ENCODE measurements at places on chromosomes 6 and 20.

DNA sequence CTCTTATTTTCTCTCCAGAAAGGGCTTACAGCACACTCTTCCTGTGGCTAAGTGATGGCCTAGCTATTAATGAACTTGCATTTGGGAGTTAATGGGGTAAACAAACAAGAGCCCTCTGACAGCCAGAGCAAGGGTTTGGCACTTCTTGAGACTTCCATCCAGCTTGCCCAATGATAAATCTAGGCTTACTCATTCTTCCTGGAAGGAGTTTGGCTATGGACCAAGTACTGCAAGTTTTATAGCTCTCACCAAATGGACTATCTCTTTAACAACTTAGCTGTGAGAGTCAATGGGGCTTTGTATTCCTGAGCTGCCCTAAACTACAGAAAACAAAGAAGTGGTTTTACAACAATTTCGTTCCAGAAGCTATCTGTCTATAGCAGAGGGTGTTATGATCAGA lies 16.7 kb upstream of the PI3 start:
- no peak for DNase-seq

GRCh38 chr6:6610031-6610591 lies 21.6 kb downstream of the LY86 start:
- peak; percentile 26 for DNase-seq

DNA sequence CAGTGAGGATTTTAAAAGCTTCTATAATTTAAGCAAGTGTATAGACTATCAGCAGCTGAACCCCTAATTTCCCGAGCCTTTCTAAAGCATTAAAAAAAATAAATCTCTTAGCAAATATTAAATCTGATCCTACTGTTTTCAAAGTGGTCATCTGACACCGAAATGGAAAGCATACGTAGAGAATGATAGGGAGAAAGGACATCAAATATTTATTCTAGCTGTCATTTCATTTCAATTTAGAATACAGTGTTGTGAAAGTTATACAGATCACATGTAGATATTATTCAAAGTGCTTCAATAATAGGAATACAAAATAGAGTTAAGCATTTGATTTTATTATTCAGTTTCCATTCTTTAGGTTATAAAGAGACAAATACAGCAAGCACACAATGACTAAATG lies 61.9 kb upstream of the PKIB start:
- DNase-seq: no peak

DNA sequence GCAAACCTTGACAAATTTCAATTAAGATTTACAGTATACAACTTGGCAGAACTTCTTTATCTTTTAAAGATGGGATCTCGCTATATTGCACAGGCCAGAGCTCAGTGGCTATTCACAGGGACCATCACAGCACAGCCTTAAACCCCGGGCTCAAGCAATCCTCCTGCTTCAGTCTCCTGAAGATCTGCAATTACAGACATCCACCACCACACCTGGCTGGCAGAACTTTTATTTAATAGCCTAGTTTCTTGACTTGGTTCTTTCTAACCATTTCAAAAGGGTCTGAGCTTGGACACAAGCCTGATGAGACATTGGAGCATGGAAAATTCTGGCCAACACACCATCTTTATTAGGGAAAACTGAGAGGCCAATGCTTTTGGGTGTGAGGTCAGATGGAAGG lies 151.6 kb upstream of the KCNG1 start:
- DNase-seq: no peak

GRCh38 chr6:37496951-37497885 lies 2.5 kb downstream of the CCDC167 start:
- no peak for DNase-seq

DNA sequence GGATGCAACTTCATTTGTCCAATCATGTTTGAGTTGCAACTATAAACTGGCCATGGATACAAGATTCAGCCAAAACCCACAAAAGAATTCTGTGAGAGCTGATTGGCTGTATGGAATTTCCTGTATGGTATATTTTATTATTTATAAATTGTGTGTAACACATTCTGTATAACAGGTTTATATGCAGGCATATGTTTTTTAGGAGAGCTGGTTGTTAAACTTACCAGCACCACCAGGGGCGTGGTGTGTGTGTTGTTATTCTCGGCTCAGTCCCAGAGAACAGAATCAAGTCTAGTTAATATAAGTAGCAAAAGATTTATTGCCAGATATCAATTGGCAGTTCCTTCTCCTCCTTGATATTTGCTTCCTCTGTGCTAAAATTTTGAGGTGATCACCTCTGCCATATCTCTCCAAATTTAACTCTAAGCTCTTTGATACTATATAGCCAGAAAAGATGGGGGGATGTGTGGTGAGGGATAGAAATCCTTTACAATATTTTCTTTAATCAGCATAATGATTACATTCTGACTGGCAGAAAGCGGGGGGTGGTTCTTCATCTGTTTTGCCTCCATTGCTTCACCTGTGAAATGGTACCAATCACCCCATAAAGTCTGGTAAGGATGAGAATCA lies 22.9 kb downstream of the CNBD2 start:
- DNase-seq: peak; percentile 21

- DNase-seq: no peak
Measured at GRCh38 chr6:86706449-86706848, 230.9 kb upstream of the HTR1E start.

GRCh38 chr6:50966986-50967385 lies 148.3 kb downstream of the TFAP2B start:
- DNase-seq: no peak

GRCh38 chr20:48696671-48697070 lies 131.1 kb downstream of the PREX1 start:
- DNase-seq: no peak

DNA sequence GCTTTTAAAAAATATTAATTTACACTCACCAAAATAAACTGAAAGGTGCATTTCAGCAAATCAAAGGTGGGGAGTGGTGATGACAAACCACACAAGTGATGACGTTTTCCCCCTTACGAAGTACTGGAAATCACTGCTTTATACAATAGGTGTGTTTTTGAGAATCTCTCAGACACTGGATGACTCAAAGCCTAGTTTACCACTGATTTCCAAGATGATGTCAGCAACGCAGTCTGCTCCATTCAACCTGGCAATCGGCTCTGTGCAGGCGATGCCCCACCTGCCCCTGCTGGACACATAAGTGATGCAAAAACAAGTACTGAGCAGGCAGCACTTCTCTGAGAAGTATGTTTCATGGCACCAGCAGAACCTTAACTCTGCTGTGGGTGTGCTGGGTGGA lies 114.4 kb downstream of the SOD2 start:
- DNase-seq: no peak

- peak; percentile 76 for DNase-seq
Measured at GRCh38 chr20:17885544-17885943, 83.0 kb downstream of the SNX5 start.

DNA sequence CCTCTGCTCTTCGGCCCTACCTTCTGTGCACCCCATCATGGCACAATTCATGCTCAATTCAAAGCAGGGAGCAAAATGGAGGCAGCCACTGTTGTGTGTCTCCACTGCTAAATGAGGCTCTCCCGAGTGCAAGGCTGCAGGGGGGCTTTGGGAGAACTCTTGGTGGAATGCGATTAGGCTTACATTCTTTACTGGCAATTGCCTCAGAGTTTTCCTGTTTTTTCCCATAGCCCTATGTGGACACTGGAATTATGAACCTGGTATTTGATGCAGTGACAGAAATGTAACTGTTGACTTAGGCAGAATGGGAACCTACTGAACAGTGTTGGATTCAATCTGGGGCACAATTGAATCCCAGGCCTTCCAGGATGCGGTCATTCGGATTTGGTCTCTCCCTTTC lies 187.9 kb upstream of the GMDS start:
- DNase-seq: no peak

- no peak for DNase-seq
Measured at GRCh38 chr20:33910056-33910455, 83.7 kb upstream of the RALY start.

- DNase-seq: no peak
Measured at GRCh38 chr6:149007846-149008245, 261.0 kb downstream of the UST start.

DNA sequence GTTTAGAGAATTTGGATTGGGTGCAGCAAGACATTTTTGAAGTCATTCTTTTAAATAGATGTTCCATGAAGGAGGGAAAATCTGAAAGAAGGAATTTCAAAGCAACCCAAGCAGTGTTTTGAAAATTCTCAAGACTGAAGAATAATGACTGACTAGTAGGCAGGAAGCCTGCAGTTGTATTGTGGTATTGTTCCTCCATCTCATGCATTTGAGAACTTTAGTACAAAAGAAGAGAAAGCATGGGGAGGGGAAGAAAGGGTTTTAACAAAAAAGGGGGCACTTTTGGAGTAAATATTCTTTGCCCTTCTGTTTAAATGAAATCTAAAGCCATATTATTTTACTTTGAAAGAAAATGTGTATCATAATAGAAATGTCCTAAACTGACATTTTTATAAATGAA lies 6.6 kb downstream of the NCOA3 start:
- DNase-seq: no peak

DNA sequence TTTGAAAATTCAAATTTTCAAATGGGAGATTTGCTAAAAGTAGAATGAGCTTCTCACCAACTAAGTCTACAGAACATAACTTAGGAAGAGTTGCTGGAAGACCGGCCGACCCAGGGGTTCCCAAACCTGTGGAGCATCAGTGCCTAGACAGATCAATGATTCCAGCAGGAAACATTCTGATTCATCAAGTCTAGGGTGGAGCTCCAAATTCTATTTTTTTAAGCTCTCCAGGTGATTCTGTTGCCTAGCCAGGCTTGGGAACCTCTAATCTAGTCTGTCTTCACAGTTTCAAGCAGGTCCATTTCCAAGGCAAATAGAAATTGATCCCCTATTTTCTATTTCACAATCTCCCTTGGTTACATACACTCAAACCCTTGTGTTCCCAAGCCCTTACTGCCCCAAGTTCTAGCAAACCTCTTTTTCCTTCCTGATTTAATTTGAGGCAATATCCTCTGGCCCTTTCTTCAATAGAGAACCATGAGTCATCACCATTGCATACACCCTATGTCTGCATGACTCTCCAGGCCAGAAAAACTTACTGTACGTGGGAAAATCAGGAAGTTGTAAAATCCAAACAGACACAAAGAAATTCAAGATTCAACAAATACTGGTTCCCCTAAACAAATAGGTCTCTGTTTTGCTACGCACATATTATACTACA lies 8.9 kb downstream of the ATXN1 start:
- peak; percentile 93 for DNase-seq

GRCh38 chr20:53826090-53826489 lies 232.5 kb upstream of the ZNF217 start:
- no peak for DNase-seq

- DNase-seq: no peak
Measured at GRCh38 chr6:149615805-149616204, 32.7 kb downstream of the KATNA1 start.

GRCh38 chr20:59731376-59731775 lies 127.0 kb downstream of the PHACTR3 start:
- DNase-seq: no peak

GRCh38 chr6:22362361-22362760 lies 65.5 kb upstream of the PRL start:
- no peak for DNase-seq

DNA sequence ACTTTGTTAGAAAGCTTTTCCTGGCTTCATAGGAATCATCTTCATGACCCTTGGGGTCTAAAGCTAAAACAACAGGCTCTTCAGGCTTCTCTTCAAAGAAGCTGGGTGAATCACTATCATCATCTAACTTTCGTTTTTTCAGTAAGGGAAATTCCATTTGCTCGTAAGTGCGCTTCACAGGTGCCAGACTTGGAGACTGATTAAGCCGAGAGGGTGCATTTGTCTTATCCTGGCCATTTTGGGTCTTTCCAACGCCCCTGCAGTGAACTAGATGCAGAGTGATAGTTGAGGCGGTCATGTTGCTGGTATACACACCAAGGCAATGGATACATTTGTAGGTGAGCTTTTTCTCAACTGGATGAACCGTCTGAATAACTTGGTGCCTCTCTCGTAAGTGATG lies 38.8 kb downstream of the ADNP start:
- no peak for DNase-seq

DNA sequence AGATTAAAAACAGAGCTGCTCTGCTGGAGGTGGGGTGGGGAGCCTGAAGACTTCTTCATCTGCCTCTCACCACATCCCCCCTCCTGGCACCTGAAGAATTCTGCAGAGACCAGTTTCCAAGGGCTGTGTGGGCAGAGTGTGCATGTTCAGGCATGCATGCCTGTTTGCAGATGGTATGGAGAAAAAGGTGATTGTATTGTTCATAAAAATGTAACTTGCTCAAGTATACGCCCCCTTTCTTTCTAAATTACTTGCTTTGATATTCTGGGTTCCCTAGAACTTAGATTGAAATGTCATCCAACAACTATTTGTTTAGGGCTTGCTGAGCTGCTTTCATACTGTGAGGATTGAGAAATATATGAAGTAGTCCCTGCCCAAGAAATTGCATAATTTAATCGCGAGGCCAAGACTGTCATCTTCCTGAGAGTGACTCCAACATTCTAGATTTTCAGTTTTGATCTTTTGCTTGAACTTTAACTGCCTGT lies 83.6 kb downstream of the LCA5 start:
- peak; percentile 27 for DNase-seq

- DNase-seq: no peak
Measured at GRCh38 chr6:87183687-87184086, 28.3 kb downstream of the ZNF292 start.

DNA sequence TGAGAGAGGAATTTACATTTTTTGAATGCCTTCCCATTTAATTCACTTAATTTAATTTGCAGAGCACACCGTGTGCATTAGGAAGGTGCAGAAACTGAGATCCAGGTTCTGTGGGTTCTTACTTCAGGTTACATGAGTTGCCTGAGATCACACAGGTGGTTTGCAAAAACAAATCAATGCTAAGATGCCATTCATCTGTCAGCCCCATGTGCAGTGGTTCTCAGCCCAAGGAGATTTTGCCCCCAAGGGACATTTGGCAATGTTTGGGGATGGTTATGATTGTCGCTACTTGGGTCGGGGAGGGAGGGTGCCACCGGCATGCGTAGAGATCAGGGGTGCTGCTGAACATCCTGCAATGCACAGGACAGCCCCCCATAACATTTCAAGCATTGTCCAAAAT lies 34.6 kb downstream of the BANF2 start:
- DNase-seq: no peak

GRCh38 chr6:131053546-131054240 lies 9.4 kb downstream of the EPB41L2 start:
- no peak for DNase-seq

- no peak for DNase-seq
Measured at GRCh38 chr6:154039231-154039842, at the start of gene OPRM1. Gene OPRM1 (plus strand): TSS chr6:154039240. CDS start chr6:154039545, 305 bp downstream.

Data from inflammatory macrophage (primary cell).